Fibroblast of lung (primary cell): ENCODE measurements at places on chromosomes 2 and 18. TPM values are rescaled to one million over a fixed set of nuclear protein-coding genes. Genes with fewer than 3 reads are reported as not detected.

- H3K4me3 ChIP-seq = peak within 1 kb of the TSS; percentile 100
- H3K4me1 ChIP-seq = peaks cover 22% of the 10 kb centered on the region
- peaks cover 11% of the 10 kb centered on the region for H3K36me3 ChIP-seq
- no peaks in the 10 kb centered on the region for H3K27me3 ChIP-seq
- H3K27ac ChIP-seq = peak within 1 kb of the TSS; percentile 87
- peak; percentile 92 for DNase-seq
These were observed at the start of gene OST4 for GRCh38 chr2:27071277-27071989. Gene OST4 (minus strand): TSS chr2:27071654.

GRCh38 chr2:33104726-33105125, 158.0 kb downstream of the LTBP1 start:
- DNase-seq = peak; percentile 78
- peaks cover 16% of the 10 kb centered on the region for H3K4me1 ChIP-seq
- no peak overlapping the region for H3K4me3 ChIP-seq
- H3K36me3 ChIP-seq = no peaks in the 10 kb centered on the region
- peak overlapping the region; percentile 30 for H3K27ac ChIP-seq

DNA sequence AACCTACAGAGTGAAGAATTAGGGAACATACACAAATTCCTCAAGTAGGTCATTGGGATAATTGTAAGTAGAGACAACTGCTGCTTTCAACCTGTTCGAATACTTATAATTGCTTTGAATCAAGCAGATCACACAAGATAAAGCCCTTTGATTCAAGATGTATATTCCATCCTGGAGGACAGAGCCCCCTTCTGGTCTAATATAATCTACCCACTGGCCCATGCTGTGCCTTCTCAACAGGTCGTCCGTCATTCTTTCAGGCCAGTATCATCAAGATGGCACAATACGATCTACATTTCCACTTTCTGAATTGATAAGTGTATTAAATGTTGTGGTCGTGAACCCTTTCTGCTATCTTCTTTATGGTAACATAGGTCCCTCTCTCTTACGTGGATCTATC, 387.0 kb upstream of the CDH19 start:
- DNase-seq = no peak
- H3K36me3 ChIP-seq = no peaks in the 10 kb centered on the region
- H3K4me1 ChIP-seq = no peaks in the 10 kb centered on the region
- H3K4me3 ChIP-seq = no peak overlapping the region
- H3K27me3 ChIP-seq = no peaks in the 10 kb centered on the region
- H3K27ac ChIP-seq = no peak overlapping the region

GRCh38 chr2:171924170-171924942, 2.1 kb downstream of the HAT1 start:
- H3K4me1 ChIP-seq = no peaks in the 10 kb centered on the region
- no peak overlapping the region for H3K4me3 ChIP-seq
- H3K27ac ChIP-seq = peak overlapping the region; percentile 96

GRCh38 chr2:198054299-198054698, 249.9 kb downstream of the PLCL1 start:
- H3K27ac ChIP-seq = no peak overlapping the region
- H3K27me3 ChIP-seq = no peaks in the 10 kb centered on the region
- H3K4me1 ChIP-seq = no peaks in the 10 kb centered on the region
- peak; percentile 19 for DNase-seq
- no peaks in the 10 kb centered on the region for H3K36me3 ChIP-seq

DNA sequence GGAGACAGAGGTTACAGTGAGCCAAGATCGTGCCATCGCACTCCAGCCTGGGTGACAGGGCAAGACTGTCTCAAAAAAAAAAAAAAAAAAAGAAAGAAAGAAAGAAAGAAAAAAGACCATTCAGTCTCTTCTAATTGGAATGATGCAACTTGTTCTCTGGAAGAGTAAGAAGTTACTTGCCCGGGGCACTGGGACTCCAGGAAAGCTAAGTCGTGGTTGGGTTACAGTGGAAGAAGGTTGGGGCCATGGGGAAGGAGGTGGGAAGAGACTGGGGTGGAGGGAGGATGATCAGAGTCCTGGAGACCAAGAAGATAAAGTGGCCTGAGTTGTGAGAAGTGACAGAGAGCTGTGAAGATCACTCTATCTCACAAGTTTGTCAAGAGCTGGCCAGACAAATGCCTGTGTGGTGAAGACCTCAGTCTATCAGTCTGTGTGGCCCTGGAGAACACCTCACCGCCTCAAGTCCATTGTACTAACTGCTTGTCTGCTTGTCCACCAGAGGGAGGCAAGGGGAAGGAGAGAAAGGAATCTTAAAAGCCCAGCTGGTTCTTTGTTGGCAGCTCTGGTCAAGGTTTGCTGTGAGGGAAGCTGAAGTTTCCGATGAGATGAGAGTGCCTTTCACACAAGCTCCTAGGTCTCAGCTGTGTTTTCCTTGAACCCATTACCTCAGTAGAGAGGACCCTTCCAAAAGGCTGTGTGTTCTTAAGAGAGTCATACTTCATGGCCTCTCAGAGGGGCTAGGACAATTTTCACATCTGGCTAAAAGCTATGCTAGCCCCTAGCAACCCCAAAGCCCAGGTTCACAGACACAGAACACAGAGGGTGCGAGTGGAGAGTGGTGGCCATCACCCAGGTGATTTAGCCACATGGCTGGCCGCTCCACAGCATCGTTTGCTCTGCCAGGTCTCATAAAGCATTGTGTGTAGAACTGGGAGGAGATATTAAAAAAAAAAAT, 72.0 kb upstream of the TMEM178A start:
- no peak overlapping the region for H3K4me3 ChIP-seq
- peak; percentile 87 for DNase-seq
- no peaks in the 10 kb centered on the region for H3K36me3 ChIP-seq
- no peak overlapping the region for H3K27ac ChIP-seq
- H3K27me3 ChIP-seq = no peaks in the 10 kb centered on the region

GRCh38 chr2:135530313-135531230, at the start of gene ZRANB3:
Gene ZRANB3 (minus strand): TSS chr2:135531218.
- H3K4me3 ChIP-seq = peak within 1 kb of the TSS; percentile 77
- H3K4me1 ChIP-seq = peaks cover 3% of the 10 kb centered on the region
- H3K36me3 ChIP-seq = no peaks in the 10 kb centered on the region
- DNase-seq = peak; percentile 98
- H3K27ac ChIP-seq = peak within 1 kb of the TSS; percentile 96

The RAB11FIP5 gene
- total RNA-seq = 22.3 and 35.0 TPM in 2 replicates

The ATOH8 gene
- 19.0 and 19.2 TPM in 2 replicates for total RNA-seq

The RESP18 gene
- total RNA-seq = not detected in 2 replicates

The ETAA1 gene
- 19.2 and 19.3 TPM in 2 replicates for total RNA-seq

The MEP1B gene
- under 0.01 TPM in 2 replicates for total RNA-seq

The GCA gene
- total RNA-seq = 10.3 and 12.9 TPM in 2 replicates

The ABCG5 gene
- not detected in 2 replicates for total RNA-seq

The OR6B2 gene
- total RNA-seq = not detected in 2 replicates
